Skin of body (tissue), 3 donors: ENCODE measurements at places on chromosomes 5 and 9. TPM values are rescaled to one million over a fixed set of nuclear protein-coding genes. Genes with fewer than 3 reads are reported as not detected.
A peak's percentile ranks its signal among the peaks of the same experiment; 100 is the strongest.

DNA sequence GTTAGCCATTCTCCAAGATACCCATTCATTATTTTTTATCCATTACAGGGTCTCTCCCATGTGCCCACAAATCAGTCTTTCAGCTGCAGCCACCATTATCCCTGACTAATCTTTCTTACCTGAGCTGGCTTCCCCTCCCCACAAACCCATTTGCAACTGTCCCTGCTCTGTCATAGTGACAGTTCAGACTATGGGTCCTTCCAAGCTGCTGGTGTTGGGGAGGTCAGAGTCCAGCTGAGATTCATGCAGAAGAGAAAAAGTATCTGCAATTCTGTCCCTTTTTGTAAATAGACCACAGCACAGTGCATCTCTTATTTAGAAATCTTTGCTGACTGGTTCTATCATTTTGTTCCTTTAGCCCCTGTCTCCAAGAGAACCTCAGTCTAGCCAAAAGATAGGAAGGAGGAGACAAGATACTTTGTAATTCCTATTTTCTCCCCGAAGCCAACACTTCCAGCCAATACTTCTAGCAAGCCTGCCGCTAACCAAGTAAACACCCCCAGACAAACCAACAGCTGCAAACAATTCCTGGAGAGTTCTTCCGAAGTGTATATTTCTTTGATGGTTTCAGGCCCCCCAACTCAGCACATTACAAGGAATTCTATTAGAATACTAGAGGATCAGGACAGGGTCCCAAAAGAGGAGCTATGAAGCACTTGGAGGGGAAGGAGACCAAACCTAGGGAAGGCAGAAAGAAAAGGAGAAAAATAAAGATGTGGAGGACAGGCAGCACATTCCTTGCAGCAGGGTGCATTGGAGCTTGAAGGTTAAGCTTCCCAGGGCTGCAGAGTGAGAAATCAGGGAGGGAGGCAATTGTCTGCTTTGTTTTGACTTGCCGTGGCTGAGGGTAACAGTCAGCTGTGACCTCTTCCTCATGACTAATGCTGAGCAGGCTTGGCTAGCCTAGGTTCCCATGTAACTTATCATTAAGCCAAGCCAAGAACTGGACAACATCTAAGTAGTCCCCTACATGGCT lies 148.5 kb downstream of the SGCD start:
- peak; percentile 70 for DNase-seq

DNA sequence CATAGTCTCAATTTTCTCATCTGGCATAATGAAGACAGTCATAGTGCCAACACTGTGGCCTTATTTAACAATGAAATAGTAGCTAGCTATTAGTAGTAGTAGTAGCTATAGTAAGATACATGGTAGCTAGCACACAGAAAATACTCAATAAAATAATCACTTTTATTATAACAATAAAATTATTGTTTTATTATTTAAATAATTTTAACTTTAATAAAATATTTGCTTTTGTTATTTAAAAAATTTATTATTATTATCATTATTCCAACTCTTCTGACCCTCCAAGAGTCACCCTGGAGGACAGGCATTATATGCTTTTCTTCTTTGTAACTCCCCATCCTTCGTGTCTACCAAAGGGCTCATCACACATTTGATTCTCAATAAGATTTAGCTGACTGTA lies 252.1 kb downstream of the TRIM32 start:
- no peak for DNase-seq

DNA sequence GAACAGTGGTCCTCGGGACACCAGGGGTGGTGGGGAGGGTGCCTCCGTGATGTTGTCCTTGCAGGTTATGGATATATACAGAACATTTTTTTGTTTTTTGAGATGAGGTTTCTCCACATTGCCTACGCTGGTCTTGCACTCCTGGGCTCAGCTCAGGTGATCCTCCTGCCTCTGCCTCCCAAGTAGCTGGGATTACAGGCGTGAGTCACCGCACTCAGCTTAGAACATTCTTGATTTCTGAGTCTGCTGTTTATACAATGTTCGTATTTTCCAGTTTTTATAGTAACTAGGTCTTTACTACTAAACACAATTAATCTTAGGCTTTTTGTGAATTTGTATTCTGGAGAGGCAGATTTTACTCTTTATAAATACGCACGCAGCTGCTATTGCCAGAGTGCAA lies 6.0 kb downstream of the PMPCA start:
- no peak for DNase-seq

GRCh38 chr5:169650701-169651331 lies 13.7 kb downstream of the DOCK2 start:
- no peak for DNase-seq

- DNase-seq = no peak
Observed at GRCh38 chr9:70470050-70471015, 55.9 kb upstream of the KLF9 start.

The NTNG2 gene
- 1.6 TPM for total RNA-seq
